ENCODE measurements at places on chromosomes 5 and 9.
A peak's percentile ranks its signal among the peaks of the same experiment; 100 is the strongest.

DNA sequence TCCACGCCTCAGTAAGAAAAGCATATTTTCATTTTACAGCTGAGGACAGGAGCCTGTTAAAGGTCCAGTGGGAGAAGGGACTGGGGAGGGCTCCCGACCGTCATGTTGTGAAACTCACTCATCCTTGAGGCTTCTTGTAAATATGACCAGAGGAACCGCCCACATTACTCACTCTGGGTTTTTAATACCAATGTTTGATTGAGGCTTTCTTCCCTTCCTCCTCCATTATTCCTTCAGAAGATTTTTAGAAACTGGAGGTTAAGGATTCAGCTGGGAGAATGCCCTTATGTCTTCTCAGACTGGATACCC lies 61.4 kb upstream of the GLRX start:
- DNase-seq: no peak

- no peak for DNase-seq
Observed at GRCh38 chr9:99357575-99357974, 135.5 kb downstream of the SEC61B start.

DNA sequence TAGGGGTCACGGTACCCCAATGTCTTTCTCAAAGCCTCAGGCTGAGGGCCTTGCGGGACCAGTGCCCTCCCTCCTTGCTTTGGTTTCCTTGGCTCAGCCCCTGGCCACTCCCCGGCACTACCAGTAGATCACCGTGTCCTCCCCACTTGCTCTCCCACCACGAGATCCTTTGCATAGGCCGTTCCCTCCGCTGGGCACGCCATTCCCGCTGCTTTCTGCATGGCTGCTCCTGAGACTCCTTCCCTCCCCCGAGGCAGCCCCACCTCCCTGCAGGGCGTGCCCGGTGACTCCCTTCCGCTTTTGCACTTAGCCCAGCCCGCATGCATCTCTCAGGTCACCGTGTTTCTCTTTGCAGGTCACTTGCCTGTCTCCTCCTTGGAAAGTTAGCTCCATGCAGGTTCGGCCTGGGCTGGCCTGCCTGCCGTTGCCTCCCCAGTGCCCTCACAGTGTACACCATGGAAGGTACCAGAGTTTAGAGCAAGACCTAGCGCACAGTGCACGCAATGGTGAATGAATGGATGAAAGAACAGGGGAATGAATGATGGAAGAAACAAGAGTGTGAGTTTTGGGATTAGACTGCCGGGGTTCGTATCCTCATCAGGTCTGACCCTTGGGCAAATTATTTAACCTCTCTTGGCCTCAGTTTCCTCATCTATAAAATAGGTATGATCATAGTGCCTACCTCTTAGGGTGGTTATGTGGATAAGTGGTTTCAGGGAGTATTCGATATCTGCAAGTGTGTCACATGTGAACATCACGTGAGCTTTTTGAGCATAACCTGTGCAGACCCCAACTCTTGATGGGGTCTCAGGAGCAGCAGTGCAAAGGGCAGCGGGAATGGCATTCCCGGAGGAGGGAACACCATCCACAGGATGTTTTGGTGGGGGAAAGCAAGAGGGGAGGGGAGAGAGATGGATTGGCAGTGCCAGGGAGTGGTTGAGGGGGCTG lies 214.3 kb downstream of the C9orf50 start:
- DNase-seq: no peak

DNA sequence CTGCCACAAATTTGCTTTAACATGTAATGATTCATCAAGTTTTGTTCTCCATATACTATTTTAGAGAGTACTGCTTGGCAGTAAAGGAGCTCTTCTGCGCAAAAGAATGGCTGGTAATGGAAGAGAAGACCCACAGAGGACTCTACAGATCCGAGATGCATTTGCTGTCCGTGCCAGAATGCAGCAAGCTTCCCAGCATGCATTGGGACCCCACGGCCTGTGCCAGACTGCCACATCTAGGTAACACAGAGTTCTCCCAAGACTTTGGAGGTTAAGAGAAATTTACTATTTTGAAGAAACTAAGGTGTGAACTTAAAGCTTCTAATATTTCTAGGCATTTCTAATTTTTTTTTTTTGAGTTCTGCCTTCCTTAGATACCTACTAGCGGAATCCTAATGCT lies 107.1 kb downstream of the MUSK start:
- DNase-seq: no peak

GRCh38 chr5:159339460-159339859 lies 9.2 kb upstream of the IL12B start:
- no peak for DNase-seq

GRCh38 chr5:16464664-16465543 lies 696 bp downstream of the ZNF622 start:
- no peak for DNase-seq

- DNase-seq: no peak
Observed at GRCh38 chr5:179609834-179610108, 13.7 kb downstream of the HNRNPH1 start.

DNA sequence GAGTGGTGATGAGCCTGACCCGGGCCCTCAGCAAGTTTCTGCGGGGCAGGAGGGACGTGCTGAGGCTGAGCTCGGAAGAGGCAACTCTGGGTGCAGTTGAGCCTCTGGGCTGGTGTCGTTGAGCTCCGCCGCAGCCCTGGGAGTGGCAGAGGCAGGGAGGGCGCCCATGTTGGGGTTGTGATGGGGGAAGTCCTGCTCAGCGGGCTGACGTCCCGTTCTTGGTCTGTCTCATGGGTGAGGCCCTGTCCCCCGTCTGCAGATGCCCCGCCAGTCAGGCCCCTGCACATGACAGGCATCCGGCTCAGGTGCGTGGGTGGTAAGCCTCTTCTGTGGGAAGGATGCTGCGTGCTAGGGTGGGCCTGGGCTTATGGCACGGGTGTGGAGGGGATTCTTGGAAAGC lies 64.3 kb downstream of the RXRA start:
- no peak for DNase-seq

- DNase-seq: no peak
Observed at GRCh38 chr9:7315116-7315515, 484.5 kb downstream of the DMAC1 start.

- DNase-seq: no peak
Observed at GRCh38 chr5:24177821-24178220, 467.0 kb downstream of the CDH10 start.

DNA sequence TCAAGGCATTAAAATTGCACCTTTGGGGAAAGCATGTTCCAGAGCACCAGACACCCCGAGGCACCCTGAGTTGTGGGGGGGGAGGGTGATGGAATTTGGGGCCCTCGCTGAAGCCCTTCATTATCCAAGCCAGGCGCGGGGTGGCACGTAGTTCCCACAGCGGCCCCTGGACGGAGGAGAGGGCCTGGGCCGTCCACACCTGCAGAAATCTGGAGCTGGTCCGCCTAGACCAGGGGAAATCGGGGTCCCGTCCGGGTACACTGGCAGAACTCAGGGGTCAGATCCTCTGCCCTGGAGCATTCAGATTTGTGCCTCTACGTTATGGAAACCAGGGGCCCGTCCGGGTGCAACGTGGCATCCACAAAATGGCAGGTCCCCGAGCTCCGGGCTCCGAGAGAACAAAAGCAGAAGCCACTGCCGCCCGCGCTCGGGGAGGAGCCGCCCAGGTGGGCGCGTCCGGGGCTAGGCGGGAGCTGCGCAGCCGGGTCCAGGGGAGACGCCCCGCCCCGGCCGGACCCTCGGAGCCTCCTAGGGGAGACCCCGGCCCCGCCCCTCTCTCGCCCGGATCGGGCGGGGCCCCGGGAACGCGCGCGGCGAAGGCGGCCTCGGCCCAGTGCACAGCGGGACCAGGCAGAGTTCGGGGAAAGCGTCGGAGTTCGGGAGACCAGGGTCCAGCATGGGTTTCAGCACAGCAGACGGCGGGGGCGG lies at the start of gene PLEKHG4B:
PLEKHG4B (plus strand) TSS at position 613 of the 708 bp plus-strand sequence; CDS start at position 677, 64 bp downstream.
- peak; percentile 97 for DNase-seq

DNA sequence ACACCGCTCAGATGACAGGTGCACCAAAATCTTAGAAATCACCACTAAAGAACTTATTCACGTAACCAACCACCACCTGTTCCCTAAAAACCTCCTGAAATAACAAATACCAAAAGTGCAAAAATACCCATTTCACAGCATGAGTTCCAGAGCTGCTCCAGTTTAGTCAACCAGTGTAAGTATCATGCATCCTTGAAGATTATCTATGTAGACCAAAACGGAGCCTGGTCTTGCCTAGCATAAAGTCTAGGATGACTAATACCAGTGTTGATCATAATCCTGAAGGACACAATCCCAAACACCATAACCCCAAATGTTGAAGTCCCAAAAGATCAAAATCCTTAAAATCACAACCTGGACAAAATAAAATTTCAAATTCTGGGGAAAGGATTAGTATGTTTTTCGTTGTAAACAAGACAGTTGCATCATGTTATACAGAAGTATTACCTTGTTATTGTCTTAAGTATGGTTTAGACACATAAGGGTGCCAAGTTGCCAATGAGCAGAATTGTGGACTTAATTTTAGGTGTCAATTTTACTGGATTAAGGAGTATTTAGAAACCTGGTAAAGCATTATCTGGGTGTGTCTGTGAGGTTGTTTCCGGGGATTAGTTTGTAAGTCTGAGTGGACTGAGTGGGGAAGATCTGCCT lies 18.1 kb downstream of the VCP start:
- DNase-seq: no peak

DNA sequence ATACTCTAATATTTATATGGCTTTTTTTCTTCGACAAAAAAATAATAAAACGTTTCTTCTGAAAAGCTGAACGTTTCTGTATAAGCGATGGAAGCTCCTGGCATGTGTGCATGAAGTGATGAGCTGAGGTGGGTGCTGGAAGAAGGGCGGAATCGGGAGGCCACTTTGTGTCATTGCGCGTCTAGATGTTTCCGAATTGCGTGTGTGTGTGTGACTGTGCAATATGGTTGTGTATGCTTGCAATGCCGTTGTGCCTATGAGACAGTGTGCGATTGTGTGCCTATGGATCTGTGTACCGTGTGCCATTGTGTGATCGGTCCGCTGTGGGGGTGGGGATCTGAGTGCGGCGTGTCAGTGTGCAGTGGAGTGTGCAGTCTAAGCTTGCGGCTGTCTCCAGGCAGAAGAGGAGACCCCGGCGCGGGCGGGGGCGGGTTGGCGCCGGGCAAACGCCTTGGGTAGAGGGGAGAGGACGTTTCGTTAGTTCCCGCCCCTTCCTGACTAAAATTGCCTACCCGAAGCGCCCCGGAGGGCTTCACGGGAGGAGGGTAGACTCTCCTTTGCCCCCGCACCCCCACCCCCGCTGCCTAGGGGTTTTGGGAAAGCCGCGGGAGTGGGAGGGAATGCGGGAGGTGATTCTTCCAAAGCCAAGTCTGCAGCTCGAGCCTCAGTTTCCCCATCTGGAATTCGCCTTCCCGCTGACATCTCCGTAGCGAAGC lies 24.2 kb downstream of the PCDHGC5 start:
- DNase-seq: peak; percentile 23

DNA sequence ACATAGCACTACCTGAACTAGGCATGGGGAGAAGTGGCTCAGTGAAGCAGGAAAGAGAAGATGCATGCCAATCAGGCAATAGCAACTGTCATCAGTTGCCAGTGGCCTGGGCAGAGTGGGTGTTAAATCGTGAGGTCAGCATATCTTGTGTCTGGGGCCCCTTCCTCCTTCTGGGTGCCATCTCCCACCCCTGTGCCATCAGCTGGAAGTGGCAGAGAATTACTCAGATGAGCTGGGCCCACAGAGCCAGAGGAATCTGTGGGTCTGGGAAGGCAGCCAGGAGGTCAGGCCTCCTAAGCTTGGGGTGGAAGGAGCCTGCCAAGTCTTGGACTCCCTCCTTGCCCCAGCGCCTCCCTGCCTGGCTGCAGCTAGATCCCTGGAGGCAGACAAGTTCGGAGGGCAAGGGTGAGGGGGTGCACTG lies 66.5 kb downstream of the GALNT12 start:
- DNase-seq: no peak

- no peak for DNase-seq
Observed at GRCh38 chr9:94511134-94511954, 43.5 kb upstream of the PCAT7 start.

DNA sequence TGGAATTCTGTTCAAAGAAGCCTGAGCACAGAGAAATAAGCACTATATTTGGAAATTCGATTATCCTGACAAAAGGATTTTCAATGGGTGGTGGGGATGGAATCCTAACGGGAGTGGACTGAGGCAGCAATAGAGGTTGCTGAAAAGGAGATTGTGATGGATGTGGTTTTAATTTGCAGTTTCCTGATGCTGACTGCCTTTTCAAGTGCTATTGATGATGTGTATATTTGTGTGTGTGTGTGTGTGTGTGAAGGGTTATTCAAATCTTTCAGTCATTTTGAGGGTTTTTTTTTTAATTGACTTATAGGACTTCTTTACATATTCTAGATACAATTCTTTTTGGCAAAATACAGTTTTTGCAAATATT lies 614.5 kb downstream of the HINT1 start:
- no peak for DNase-seq

- no peak for DNase-seq
Observed at GRCh38 chr5:131973089-131973712, 27.7 kb upstream of the MEIKIN start.
